ENCODE measurements at places on chromosomes 12 and 14.

DNA sequence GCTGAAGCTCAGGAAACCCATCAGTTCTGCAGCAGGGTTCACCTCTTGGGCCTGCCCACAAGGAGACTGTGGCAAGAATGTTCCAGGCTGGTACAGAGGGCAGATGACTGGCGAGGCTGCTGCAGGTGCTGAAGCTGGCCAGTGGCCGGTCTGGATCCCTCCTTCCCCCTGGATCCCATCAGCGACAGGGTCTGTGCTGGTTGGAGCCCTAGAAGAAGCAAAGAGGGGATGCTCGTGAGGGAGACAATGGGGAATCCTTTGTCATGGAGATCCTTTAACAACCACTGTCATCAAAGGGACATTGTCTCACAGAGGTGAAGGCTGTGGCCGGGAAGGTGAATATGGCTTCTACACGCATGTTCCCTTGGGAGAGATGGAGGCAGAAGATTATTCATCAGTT lies 211.4 kb upstream of the TMEM132C start:
- no peak for DNase-seq

GRCh38 chr12:8773461-8773860 lies 49.0 kb upstream of the A2ML1 start:
- no peak for DNase-seq

DNA sequence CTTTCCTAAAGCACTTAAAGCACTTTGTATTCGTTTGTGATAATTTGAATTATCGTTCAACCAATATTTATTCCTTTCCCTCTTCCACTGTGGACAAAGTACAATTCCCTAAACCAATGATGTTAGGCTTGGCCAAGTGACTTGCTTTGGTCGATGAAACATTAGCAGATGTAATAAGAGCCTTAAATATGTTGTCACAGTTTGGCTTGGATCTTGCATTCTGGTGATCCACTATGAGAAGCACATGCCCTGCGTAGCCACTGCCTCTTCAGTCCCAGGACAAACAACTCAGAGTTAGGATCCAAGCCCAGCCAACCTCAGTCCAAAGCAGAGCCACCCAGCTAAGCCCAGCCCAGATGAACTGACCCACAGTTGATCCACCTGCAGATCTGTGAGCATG lies 8.4 kb upstream of the C12orf75 start:
- DNase-seq = no peak

DNA sequence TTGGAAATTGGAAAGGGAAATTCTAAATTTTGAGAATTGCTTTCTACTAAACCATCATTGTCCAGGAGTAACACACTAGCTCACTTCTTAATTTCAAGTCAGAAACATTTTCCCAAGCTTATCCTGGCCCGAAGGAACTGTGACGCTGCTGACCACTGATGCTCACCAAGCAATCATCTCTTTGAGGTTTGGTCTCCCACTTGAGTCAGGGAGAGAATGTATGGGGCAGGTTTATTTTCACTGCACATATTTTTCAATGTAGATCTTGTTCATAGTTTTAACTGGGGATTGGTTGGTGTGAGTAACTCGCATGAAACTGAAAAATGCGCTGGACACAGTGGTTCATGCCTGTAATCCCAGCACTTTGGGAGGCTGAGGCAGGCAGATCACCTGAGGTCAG lies 12.9 kb upstream of the RNASE10 start:
- DNase-seq = no peak

- no peak for DNase-seq
These were observed 149.8 kb downstream of the TGFB3 start for GRCh38 chr14:75831952-75832351.

DNA sequence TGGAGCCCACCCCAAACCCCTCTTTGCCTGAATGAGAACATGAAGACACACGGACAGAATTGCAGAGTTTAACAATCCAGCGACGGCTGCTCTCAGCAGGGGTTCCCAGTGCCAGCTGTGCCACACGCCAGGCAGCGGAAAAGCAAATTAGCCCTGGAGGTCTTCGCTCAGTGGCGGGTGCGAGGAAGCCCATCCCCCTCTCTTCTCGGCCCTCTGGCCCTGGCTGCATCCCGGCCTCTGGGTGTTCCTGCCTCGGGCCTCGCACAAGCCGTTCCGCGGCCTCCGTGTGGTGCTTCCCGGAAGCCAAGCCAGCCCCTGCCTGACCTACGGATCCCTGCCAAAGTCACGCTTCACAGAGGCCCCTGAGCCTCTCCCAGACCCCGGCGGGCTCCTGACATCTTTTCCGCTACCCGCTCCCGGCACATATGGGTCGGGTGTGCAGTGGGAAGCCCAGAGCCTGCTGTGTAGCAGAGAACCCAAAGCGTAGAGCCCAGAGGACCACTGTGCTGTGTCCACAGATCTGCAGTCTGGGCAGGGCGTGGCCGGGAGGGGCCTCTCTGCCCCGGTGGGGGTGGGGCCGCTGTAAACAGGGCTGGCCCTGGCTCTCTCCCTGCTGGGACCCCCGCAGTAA lies 70.7 kb upstream of the GALNT9 start:
- no peak for DNase-seq

DNA sequence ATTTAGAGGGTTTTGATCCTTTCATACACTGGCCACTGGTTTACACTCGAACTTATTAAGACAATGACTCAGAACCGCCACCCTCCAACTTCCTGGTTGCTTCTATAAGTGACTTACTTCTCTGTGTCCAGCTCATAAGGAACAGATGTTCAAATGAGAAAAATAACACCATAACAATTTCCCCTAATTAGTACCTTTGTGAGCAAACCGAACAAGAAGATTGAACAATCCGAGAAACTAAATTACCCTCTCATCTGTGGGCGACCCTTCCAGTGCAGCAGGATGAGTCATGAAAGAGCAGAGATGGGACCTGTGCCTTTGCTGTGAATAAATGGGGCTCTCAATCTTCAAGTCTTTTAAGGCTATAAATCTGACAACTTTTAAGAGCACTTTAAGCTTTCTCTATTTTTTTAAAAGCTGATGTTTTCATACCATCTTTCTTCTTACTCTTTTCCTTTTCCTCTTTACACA lies 146.8 kb upstream of the RASSF8 start:
- no peak for DNase-seq

- DNase-seq = no peak
These were observed 358.9 kb downstream of the NPAS3 start for GRCh38 chr14:33297565-33297964.

GRCh38 chr12:93518725-93519124 lies 51.4 kb downstream of the MRPL42 start:
- DNase-seq = no peak

GRCh38 chr12:88553941-88554658 lies 26.2 kb downstream of the KITLG start:
- DNase-seq = no peak

DNA sequence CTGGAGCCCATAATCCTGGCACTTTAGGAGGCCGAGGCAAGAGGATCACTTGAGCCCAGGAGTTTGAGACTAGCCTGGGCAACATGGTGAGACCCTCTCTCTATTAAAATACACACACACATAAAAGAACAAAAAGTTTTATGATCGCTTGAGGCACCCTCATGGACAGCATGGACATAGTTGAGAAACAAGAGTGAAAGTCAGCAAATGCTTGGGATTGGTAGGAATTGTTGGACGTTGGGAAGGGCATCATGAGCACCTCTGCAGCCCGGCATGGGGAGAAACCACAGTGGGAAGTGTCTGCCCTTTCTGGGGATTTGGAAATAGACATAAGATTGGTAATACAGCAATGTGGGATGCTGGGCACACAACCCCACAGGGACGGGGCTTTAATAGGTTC lies 231.9 kb upstream of the FOXN3 start:
- no peak for DNase-seq

DNA sequence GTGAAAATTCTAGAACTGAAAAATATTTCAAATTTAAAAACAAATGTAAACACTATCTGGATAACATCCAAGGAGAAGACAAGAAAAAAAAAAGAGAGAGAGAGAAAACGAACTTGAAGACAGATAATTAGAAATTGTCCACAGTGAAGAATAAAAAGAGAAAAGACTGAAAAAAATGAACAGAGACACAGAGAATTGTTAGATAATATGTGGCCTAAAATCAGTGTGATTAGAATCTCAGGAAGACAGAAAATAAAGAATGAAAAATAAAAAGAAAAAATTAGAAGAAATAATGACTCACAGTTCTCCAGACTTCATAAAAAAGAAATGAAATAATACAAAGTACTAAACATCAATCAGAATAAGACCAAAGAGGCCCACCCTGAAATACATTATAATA lies 1209.3 kb downstream of the FSCB start:
- no peak for DNase-seq

DNA sequence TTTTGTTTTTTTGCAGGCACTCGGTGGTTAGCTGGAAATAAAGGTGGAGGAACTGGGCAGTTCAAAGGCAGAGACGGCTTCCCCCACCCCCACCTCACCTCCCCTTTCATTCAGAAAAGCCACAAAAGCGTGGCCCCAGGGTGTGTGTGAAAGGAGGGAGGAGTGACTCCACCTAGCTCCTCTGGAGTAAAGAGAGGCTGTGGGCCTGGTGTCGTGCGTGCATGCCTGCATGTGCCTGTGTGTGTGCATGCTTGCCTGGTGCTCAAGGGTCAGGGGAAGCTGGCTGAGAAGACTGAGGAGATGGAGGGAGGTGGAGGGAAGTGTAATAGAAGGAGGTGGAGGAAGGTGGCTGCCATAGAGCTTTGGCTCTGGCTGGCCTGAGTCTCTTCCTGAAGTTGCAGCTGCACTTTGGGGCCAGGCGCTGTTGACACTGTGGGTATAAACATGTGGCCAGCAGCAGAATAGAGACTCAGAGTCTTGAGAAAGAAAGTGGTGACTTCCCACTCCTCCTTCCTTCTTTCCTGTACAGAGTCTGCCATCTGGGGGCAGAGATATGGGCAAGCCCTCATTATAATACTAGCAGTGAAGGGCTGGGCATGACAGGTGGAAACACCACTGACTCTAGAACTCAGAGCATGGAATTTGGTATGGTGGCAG lies 36.9 kb upstream of the SINHCAF start:
- DNase-seq = no peak

DNA sequence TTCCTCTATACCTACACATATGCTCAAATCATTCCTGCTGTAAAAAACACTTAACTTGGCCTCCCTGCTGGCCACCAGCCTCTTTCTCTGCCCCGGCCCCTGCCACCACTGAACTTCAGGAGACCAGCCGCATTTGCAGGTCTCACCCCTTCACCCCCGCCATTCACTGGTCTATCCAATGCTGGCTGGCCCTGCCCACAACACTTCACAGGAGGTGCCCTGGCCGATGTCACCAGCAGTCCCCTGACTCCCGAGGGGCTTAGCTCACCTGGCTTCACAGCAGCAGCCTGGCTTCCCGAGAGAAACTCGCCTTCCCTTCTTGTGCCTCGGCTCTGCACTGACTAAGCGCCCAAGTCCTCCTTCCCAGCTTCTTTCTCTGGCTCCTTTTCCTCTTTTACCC lies 7.5 kb downstream of the AK7 start:
- DNase-seq = no peak

DNA sequence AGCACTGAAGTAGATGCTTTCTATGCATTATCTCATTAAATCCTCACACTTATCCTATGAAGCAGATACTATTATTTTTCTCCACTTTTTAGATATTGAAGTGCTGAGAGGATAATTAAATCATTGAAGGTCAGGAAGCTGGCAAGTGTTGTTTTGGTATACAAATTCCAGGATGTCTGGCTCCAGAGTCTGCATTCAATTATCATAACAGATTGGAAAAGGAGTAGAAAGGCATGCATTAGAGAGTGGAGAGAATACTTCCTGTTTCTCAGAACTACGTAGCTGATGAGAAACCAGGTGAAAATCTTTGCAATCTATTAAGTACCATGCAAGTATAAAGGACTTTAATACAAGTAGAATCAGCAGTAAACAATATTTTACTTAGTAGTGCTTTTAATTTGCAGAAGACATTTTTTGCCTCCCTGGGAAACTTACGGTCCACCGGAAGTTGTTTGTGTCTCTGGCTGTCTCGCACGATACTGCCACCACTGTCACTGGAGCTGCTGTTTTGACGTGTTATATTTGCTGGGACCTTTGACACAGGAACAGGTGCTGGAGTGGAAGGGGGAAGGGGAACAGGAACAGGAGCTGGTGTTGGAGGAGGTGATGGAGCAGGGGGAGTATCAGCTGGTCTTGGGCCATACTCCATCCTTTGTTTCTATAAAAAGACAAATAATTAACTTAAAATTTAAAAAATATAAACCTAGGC lies 158.0 kb downstream of the EPS8 start:
- DNase-seq = no peak

GRCh38 chr12:112894128-112894527 lies 12.6 kb upstream of the OAS1 start:
- DNase-seq = no peak

DNA sequence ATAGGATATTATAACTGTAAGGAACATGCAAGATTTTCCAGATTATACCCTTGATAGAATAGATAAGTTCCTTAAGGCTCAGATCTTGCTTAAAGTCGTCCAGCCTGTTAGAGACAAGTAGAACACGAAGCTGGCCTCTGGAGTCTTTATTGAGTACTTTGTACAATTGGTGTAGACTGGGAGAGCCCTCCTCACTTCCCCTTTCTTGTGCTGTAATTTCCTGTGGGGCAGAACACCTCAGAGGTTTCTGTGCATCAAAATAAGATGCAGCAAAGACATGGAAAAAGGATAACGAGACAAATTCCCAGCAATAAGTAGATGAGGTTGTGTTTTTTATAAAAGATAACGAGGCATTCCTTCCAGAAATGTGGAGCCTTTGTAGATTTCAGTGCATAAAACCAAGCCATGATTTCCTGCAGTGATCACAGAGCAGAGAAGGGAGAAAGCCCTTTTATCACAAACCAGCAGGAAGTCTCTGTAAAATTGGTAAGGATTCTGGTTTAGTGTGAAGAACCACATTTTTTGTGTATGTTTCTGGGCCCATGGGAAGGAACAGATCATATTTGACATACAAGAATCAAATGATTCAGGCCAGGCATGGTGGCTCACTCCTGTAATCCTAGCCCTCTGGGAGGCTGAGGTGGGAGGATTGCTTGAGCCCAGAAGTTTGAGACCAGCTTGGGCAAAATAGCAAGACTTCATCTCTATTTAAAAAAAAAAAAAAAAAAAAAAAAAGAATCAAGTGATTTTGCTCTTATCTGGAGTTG lies 18.0 kb downstream of the GPRC5A start:
- no peak for DNase-seq

- DNase-seq = no peak
These were observed 116.9 kb downstream of the FGD4 start for GRCh38 chr12:32516230-32516629.

GRCh38 chr14:100239211-100239839 lies 381 bp downstream of the YY1 start:
- DNase-seq = peak; percentile 28

All from hindlimb muscle (tissue), 1 donor.